AG04450 (cell line): ENCODE measurements at places on chromosomes 12 and 14. TPM values are rescaled to one million over a fixed set of nuclear protein-coding genes. Genes with fewer than 3 reads are reported as not detected.

Gene IFNG-AS1
- polyA plus RNA-seq = not detected in 2 replicates

Gene FGF23
- not detected in 2 replicates for polyA plus RNA-seq

Gene CATSPERB
- not detected in 2 replicates for polyA plus RNA-seq

Gene CIDEB
- polyA plus RNA-seq = 0.31 and 0.48 TPM in 2 replicates

Gene SCN8A
- polyA plus RNA-seq = 9.6 and 12.5 TPM in 2 replicates

Gene P2RX2
- not detected in 2 replicates for polyA plus RNA-seq

Gene TEX52
- polyA plus RNA-seq = not detected in 2 replicates

Gene ZNF664
- 60.1 and 66.6 TPM in 2 replicates for polyA plus RNA-seq

Gene KCNMB4
- 0.14 and 0.17 TPM in 2 replicates for polyA plus RNA-seq

Gene GPR132
- 0.07 and 0.14 TPM in 2 replicates for polyA plus RNA-seq

Gene EPYC
- 0.11 TPM in 1 of 2 replicates, not detected in the other for polyA plus RNA-seq

- no peak for DNase-seq
Measured at GRCh38 chr12:307406-307805, 44.8 kb upstream of the SLC6A13 start.

- DNase-seq = peak; percentile 94
Measured at GRCh38 chr14:102591944-102592762, at the start of gene RCOR1. TSS of gene RCOR1 (plus strand) at chr14:102592649. CDS start at chr14:102592887, 238 bp downstream.

GRCh38 chr12:76199808-76200207 is 115.3 kb upstream of the NAP1L1 start:
- DNase-seq = peak; percentile 69

- DNase-seq = no peak
Measured at GRCh38 chr14:99660794-99661193, 15.9 kb downstream of the HHIPL1 start.

DNA sequence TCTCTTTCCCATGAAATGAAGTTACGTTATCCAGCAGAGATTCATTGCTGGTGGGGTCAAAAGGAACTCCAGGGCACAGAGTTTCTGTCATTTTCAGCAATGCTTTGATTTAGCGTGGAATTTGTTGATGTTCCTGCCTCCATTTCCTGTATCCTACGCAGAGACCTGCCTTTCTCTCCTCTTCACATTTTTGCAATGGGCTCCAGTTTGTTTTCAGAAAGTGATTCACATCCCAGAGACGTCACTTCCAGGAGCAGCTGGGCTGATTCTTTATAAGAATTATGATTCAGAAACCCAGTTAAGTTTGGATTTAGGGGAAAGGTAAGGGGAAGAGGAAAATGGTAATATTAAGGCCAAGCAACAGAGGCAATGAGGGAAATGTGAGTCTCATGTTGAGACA is 11.6 kb downstream of the RNASE10 start:
- DNase-seq = peak; percentile 54

DNA sequence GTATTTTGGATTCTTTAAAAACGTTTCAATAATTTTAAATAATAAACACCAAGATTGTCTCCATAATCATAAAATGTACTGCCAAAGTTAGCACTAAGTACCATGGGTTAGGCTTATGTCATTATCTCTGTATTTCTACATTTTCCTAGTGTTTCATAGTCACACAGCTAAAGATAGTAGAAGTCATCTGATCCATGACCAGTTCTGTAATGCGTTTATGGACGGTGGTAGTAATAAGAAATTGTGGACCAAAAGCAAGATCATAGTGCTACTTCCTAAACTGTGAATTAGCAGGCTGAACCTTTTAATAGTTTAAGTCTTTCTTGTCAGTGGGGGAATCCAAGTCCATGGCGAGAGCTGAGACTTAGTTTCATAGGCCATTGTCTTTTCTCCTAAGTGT is 142.1 kb downstream of the AKAP6 start:
- no peak for DNase-seq

GRCh38 chr14:74575936-74576335 is 36.1 kb downstream of the LTBP2 start:
- no peak for DNase-seq

- DNase-seq = no peak
Measured at GRCh38 chr12:15526033-15526432, 203.7 kb downstream of the PTPRO start.

DNA sequence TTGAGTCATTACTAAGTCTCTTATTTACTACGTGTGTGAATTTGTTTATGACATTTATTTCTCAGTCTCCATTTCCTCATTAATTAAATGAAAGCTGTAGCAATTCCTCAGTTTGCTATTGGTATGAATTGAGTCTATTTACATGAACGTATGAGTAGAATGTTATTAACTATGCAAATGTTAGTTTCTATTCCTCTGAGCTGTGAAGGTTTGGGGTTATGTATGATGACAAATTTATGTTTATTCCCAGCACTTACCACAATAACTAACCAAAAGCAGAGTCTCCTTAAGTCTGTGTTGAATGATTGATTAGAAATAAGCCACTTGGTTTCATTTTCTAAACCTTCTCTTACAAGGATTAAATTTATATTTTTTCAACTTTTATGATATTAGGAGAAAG is 1340.9 kb downstream of the FSCB start:
- no peak for DNase-seq

- DNase-seq = no peak
Measured at GRCh38 chr12:66380769-66381535, 78.7 kb downstream of the HELB start.

- no peak for DNase-seq
Measured at GRCh38 chr14:39440975-39441374, 8.7 kb upstream of the FBXO33 start.

DNA sequence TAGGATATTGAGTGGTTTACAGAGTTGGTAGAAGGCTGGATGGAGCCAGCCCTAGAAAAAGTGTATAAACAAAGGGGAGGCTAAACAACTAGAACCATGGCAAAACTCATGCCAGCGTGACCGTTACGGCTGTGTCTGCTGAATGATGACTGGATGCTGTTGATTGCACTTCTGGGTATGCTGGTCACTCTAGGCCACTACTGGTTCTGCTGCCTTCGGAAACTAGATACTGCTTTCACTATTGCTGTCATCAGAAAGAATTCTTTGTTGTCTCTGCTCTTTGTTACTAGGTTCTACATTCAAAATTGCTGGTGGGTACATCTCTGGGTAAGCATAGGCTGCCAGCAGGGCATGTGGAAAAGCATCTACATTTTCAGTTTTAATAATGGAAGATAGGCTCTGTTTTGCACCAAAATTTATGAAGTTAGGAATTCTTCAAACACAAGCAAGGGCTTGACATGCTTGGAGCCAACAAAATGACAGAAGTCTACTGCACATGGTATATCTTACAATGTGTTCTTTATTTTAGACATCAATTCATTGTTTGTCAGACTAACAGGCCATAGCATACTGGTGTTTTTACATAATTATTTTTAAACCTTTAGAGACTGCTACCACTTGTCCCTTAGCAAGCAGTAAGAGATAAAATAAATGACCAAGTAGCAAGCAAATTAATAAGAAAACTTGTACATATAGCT is 15.4 kb downstream of the MON2 start:
- no peak for DNase-seq

GRCh38 chr12:45336331-45336730 is 120.4 kb downstream of the ANO6 start:
- DNase-seq = peak; percentile 93

DNA sequence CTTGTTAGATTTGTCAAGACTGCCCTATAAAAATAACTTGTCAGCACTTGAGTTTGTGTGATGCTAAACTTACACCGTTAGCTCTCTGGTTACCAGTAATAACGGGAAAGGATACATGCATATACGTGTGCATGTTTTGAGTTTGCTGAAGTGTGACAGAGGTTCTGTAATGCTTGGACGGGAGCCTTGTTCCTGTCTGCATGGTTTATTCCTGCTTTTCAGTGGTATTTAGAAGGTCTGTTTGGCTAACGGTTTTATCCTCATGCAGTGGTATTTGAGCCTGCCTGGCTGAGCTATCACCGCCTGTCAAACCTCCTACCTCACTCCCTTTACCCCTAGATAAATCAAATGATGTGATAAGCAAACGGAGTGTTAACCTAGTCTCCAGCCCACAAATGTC is 305.6 kb downstream of the GALC start:
- DNase-seq = no peak

- DNase-seq = no peak
Measured at GRCh38 chr14:58866391-58866790, 228.6 kb downstream of the DACT1 start.

DNA sequence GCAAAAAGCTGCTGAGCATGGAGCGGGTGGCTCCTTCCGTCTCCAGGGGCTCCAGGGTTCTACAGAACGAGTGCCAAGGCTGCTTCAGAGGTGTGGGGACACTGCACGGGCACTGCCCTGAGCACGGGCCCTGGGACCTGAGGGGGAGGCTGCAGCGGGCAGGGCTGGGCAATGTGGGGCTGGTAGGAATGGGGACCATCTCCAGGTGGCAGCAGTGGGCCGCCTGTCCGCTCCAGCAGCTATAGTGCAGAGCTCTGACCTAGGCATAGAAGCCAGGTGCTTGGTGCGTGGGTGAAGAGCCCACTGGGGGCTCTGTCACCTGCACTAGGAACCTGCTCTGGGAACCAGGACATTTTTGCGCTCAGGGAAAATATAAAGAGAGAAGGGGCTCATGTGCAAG is 22.3 kb downstream of the HDAC7 start:
- no peak for DNase-seq

DNA sequence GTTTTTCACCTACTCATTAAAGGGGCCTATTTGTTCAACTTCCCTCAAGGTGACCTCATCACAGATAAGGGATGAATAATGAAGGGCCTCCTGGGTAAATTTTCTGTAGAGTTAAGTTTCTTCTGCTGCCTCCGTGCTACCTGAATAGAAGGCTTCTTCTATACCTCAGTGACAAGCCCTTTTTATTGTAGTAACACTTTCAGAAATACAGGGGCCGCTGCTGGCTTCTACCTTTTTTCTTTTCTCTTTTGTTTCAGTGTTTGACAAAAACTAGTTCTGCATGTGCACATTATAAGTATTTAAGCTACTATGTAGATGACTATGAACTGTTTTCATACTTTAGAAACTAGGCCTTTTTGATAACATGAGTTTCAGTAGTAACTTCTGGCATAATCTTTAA is 207.0 kb downstream of the NAV3 start:
- DNase-seq = no peak

GRCh38 chr14:51921026-51921425 is 60.6 kb downstream of the GNG2 start:
- no peak for DNase-seq

- DNase-seq = no peak
Measured at GRCh38 chr14:100857233-100857922, 31.5 kb downstream of the MEG3 start.

DNA sequence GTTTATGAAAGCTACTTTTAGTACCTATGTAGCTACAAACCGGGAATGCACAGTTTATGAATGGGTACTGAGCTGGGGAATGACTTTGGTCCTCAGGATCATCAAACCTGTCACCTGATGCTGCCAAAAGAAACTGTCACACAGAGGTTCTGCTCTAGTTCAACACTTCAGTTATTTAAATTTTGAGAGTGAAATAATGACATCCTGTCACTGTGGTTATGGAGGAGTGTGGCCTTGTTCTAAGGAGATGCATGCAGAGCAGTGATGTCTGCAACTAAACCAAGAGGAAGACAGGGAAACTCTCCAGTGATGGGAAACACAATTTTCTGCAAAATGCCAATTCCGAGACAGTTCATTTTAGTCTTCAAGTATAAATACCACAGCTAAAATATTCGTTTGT is 4.8 kb upstream of the AEBP2 start:
- DNase-seq = no peak

- no peak for DNase-seq
Measured at GRCh38 chr12:32240831-32241230, 134.2 kb downstream of the BICD1 start.

DNA sequence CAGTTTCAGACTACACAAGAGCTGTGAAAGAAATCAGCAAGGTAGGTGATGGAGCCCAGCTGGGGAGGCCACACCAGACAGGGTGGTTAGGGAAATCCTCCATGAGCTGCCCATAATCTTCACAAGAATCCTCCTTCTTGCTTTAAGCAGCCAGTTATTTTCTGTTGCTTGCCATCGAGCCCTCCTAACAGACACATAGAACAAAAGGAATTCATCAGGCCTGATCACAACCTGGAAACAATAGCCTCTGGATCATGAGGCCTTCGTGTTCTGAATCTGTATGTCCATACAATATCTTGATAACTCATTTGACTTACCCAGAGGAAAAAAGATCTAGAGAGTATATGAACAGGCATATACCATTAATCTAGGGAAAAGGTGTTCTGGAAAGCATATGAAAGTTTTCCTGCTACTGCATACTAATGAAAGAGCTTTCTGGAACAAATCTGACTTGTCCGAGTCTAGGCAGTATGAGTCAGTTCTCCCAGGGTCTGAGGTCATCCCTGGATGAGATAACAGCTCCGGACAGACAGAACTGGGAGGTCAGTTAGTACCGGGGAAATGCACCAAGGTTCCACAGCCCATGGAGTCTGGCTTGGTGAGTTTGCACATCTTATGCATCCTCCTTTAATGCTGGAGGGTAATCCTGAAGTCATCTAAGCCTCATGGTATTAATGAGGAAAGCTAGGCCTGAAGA is 52.8 kb upstream of the ELK3 start:
- no peak for DNase-seq

GRCh38 chr14:94001016-94001415 is 3.9 kb downstream of the CCDC197 start:
- no peak for DNase-seq
